Chondrocyte (in vitro differentiated cells): ENCODE measurements at places on chromosomes 7 and 10.

- no peak for DNase-seq
Measured at GRCh38 chr10:9766762-9767161, 1250.9 kb upstream of the CELF2 start.

DNA sequence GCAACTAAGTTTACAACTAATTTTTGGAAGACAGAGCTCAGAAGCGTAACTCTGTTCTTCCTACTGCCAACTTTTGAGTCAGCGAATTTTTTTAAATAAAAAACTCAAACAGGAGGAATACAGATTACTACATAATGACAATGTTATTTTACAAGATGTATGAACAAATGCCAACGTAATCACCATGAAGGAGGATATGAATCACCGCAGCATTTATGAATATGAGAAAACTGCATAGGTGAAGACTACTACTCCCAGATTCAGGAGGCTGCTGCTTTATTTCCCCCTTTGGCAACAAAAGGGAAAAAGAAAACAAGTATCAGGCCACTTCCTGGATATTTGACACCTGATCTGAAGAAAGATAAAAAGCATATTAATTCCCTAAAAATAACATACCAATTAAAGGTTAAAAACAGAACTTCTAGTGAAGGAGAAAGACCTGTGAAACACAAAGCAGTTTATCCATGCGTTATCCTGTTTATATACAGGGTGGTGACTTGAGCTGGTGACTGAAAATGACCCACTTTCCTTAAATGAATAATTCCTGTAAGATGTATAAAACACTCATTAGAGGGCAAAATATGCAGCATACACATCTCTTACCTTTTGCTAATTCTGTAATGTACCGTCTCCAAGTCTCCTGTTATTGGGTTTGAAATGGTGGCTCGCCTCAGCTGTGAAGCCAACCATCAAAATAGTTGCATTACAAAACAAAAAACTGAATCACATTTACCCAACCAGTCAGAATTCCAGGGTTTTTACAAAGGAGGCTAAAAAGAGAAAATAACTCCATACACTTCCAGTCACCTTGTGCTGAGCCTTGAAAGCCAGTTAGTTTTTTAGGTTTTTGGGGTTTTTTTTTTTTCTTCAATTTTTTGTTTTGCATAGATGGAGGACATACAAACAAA lies 52.0 kb downstream of the P4HA1 start:
- no peak for DNase-seq

- no peak for DNase-seq
Measured at GRCh38 chr7:104207348-104207730, 474 bp downstream of the ORC5 start.

- no peak for DNase-seq
Measured at GRCh38 chr7:43844257-43844656, 25.1 kb downstream of the MRPS24 start.

DNA sequence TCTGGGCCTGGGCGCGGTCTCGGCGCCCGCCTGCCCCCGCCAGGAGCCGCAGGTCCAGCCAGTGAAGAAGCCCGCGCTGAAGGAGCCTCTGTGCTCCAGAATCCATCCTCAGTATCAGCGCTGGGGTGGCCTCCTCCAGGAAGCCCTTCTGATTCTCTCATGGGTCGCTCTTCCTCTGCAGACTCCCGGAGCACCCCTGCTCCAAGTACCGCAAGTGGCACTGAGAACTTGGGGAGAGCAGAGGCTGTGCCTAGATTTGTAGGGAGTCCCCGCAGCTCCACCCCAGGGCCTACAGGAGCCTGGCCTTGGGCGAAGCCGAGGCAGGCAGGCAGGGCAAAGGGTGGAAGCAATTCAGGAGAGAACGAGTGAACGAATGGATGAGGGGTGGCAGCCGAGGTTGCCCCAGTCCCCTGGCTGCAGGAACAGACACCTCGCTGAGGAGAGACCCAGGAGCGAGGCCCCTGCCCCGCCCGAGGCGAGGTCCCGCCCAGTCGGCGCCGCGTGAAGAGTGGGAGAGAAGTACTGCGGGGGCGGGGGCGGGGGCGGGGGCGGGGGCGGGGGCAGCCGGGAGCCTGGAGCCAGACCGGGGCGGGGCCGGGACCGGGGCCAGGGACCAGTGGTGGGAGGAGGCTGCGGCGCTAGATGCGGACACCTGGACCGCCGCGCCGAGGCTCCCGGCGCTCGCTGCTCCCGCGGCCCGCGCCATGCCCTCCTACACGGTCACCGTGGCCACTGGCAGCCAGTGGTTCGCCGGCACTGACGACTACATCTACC lies at the start of gene ALOX5:
TSS of gene ALOX5 (plus strand) at position 641 of the 774 bp plus-strand sequence. CDS start at position 705, 64 bp downstream.
- DNase-seq: no peak

- peak; percentile 83 for DNase-seq
Measured at GRCh38 chr7:88306590-88307048, at the start of gene STEAP4. Gene STEAP4, minus strand, starts transcription at chr7:88306894. Its CDS starts 22,625 bp downstream, at chr7:88284269.

GRCh38 chr10:110215286-110216170 lies 8.1 kb downstream of the MXI1 start:
- no peak for DNase-seq

DNA sequence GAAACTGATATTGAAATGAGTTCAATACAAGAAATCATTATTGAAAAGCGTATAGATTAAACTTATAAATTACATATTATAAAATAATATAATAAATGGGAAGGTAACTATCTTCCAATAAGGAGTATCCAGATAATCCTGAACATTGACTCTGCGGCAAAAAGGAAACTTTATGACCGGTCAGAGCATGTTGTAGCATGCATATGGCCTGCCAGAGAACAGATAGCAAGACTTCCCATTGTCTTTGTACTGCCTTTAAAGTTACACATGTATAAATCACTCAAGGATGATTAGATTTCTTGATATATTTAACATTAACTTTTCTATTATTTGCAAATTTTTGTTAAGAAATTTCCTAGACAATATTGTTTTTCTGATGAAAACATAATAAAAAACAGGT lies 56.2 kb upstream of the ETV1 start:
- no peak for DNase-seq

GRCh38 chr7:97601931-97602457 lies 129.9 kb upstream of the TAC1 start:
- no peak for DNase-seq

DNA sequence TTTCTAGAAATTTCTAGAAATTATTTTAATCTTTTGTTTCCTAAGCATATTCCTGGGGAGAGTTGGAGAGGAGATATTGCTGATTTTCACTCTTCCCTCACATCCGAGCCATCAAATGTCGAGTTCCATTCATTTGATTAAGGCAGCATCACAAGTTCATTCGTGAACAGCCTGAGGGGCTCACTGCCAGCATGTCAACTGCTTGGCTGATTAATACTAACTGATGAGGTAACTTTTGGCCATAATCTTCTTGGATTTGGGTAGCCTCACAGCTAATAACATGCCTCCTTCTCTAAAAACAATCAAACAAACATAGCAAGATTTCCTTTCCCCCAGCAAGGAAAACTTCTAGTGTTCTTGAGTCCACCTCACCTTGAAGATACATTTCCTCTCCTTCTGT lies 87.1 kb upstream of the AFAP1L2 start:
- DNase-seq: no peak

DNA sequence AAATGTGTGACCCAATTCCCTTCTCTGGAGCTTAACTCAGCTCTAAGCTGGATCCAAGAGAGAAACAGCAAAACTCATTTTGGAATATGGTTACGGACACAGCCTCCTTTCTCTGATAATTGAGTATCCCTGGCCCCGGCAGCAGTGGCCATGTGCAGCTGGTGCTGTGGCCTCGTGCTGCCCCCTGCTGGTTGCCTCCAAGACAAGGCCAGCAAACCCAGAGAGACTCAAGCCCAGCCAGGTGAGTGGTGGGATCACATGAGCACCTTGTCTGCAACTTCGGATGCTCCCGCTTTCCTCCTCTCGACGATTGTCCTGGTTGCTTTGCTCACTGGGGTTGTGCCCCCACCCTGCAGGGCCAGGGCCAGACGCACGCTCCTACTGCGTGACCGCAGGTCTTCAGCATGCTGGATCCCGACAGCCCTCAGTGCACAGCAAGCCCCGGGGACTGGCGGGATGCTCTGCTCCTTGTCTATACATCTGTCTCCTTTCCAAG lies 19.4 kb downstream of the SFTPD start:
- DNase-seq: no peak

- no peak for DNase-seq
Measured at GRCh38 chr10:7756360-7756992, 31.3 kb downstream of the KIN start.

GRCh38 chr7:18566829-18567228 lies 71.3 kb downstream of the HDAC9 start:
- no peak for DNase-seq

DNA sequence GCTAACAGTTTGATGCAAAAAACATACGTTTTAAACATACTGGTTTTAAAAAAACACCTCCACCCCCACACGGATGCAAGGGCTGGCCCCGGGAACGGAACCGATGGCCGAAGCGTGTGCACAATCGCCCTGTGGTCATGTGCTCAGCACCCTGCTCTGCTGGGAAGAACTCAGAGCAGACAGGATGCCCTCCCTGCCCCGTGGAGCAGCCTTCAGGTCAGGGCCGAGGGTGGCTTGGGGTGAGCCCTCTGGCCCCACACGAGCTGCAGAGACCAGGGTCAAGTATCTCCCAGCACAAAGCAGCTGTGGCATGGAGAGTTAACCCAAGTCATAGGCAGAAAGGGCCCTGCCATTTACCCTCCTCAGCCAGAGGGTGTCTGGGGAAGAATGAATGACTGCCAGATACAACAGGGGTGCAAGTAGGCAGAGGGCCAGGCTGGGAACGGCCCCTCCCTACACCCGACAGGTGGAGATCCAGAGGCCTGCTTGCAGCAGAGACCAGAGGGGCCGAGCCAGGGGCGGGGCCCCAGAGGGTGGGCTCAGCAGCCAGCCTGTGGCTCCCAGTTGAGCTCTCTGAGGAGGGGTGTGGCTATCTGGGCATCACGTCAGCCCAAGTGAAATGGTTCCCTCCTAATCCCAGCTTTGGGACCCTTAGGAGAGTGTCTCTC lies 56.8 kb downstream of the ZRANB1 start:
- DNase-seq: peak; percentile 76

- DNase-seq: no peak
Measured at GRCh38 chr7:111096997-111097396, 6.1 kb downstream of the LRRN3 start.

DNA sequence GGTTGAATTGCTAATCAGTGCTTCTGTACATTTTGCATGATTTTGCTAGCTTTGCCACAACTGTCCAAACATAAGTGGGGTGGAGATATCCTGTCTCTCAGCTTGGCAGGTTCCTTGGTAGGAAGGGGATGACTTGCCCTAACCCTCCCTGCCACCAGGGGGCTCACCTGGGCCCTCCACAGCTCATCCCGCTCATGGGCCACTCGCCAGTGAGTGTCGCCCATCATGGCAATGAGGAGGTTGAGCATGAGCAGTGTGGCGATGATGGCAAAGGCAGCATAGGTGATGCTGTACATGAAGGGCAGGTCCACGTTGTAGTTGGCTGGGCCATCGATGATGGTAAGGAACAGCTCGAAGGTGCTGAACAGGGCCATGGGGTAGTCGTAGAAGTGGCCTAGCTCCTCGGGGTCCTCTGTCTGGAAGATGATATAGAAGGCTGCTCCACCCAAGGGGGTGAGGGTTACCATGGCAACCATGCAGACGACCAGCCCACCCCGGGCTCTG lies 12.2 kb downstream of the TRPV6 start:
- DNase-seq: no peak

- DNase-seq: no peak
Measured at GRCh38 chr10:58755340-58755610, 242.6 kb downstream of the BICC1 start.

- peak; percentile 97 for DNase-seq
Measured at GRCh38 chr10:31031558-31032257, at the start of gene ZNF438. Gene ZNF438, minus strand, starts transcription at chr10:31031865. Its CDS starts 154,831 bp downstream, at chr10:30877034.

DNA sequence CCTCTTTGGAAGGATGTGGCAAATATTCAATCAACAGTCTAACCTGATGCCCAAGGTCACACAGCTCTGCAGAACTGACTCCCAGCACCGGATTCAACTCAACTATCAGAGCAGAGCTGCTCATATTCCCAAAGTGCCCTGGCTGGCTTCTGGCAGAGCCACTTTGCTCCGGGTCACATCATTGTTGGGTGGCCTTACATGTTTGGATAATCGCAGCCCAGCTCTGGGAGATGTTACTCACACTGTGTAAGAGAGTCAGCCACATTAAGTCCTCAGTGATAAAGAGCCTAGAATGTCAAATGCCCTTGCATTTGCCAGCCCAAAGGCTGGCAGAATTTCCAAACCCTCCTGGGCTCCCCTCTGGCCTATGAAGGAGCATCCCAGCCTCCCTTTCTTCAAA lies 79.8 kb upstream of the PDE1C start:
- no peak for DNase-seq

GRCh38 chr10:54284526-54285193 lies 516.4 kb downstream of the PCDH15 start:
- no peak for DNase-seq

GRCh38 chr7:786472-787255 lies 45.6 kb upstream of the SUN1 start:
- no peak for DNase-seq

- peak; percentile 70 for DNase-seq
Measured at GRCh38 chr7:1674161-1675035, 4.3 kb downstream of the ELFN1 start.

DNA sequence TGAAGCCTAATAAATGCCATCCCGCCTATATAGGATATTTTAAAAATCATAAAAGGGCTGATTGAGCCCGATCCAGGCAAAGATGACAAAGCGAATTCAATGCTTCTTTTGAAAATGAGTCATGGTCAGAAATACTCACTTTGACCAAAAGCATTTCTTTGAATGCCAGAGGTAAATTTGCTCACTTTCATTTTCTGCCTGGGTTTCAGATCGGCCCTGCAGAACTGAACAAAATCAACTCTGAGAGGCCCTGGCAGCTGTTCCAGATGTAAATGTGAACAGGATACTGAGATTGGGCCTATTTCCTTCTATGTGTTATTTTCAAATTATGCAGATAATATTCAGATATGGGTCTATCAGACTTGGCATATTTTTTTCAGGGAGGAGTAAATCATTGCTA lies 114.8 kb upstream of the ARID5B start:
- DNase-seq: no peak

DNA sequence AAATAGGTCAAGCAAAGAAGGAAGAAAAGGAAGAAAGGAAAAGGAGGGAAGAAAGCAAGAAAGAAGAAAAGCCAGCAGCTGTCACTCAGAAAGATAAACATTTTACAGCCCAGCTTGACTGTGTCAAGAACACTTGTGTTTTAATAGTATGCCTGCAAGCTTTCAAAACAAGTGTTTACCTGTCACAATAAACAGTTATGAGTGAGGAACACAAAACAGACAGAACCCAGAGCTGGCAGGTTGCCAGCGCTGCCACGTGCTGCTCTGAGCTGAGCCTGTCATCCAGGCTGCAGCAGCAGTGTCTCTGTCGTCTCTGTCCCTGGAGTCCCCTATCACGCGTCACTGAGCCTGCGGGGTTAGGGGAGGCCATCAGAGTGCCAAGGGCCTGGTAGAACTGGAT lies 827.6 kb upstream of the AUTS2 start:
- no peak for DNase-seq

DNA sequence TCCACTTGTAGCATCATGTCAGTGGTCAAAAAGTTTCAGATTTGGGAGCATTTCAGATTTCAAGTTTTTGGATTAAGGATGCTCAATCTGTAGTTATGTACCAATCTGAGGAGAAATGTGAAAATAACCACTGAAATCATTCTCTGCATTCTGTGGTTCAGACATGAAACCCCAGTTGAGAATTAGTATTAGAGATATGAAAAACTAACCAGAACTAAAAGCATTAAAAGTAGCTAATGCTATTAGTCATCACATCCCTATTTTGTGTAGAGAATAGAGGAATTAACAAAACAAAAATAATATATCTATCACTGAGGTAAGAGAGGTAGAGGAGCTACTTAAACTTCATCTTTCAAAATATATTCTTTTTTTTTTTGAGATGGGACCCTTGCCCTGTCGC lies 28.0 kb downstream of the MICU1 start:
- DNase-seq: no peak
